ENCODE measurements at places on chromosomes 1 and 21. TPM values are rescaled to one million over a fixed set of nuclear protein-coding genes. Genes with fewer than 3 reads are reported as not detected.

HSD3B2 gene
- not detected for total RNA-seq

CRYBG2 gene
- not detected for total RNA-seq

- no peak overlapping the region for H3K27ac ChIP-seq
- no peak for DNase-seq
- H3K27me3 ChIP-seq: no peaks in the 10 kb centered on the region
- no peaks in the 10 kb centered on the region for H3K36me3 ChIP-seq
- no peaks in the 10 kb centered on the region for H3K4me1 ChIP-seq
Measured at GRCh38 chr1:239283216-239283615, 103.2 kb upstream of the CHRM3 start.

GRCh38 chr1:219928791-219929118, 398 bp upstream of the SLC30A10 start:
- H3K36me3 ChIP-seq: no peaks in the 10 kb centered on the region
- no peak for DNase-seq
- H3K27me3 ChIP-seq: no peaks in the 10 kb centered on the region
- no peak overlapping the region for H3K4me3 ChIP-seq

DNA sequence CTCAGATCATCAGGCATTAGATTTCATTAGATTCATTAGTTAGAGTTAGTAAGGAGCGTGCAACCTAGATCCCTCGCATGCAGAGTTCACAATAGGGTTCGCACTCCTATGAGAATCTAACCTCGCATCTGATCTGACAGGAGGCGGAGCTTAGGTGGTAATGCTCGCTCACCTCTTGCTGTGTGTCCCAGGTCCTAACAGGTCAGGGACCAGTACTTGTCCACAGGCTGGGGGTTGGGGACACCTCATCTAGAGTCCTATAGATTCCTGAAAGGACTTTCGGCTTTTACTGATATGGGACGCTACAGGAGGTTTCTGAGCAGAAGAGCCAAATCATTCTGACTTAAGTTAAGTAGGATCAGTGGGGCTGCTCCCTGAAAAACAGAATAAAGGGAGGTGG, 91.4 kb downstream of the AKT3 start:
- H3K27ac ChIP-seq: no peak overlapping the region
- H3K36me3 ChIP-seq: no peaks in the 10 kb centered on the region
- DNase-seq: no peak
- H3K4me1 ChIP-seq: no peaks in the 10 kb centered on the region
- no peaks in the 10 kb centered on the region for H3K27me3 ChIP-seq

PMF1 gene
- 66.3 TPM for total RNA-seq

- no peak for DNase-seq
Measured at GRCh38 chr1:114428083-114428754, 82.8 kb downstream of the TRIM33 start.

SYPL2 gene
- not detected for total RNA-seq

GRCh38 chr1:31531177-31531999, 44.9 kb upstream of the TINAGL1 start:
- H3K27ac ChIP-seq: no peak overlapping the region
- H3K4me3 ChIP-seq: no peak overlapping the region
- H3K27me3 ChIP-seq: no peaks in the 10 kb centered on the region

NT5C1A gene
- not detected for total RNA-seq

GRCh38 chr1:210764536-210764935, 369.4 kb downstream of the KCNH1 start:
- H3K36me3 ChIP-seq: no peaks in the 10 kb centered on the region
- no peak for DNase-seq
- no peak overlapping the region for H3K4me3 ChIP-seq
- H3K27ac ChIP-seq: no peak overlapping the region
- no peaks in the 10 kb centered on the region for H3K4me1 ChIP-seq

DNA sequence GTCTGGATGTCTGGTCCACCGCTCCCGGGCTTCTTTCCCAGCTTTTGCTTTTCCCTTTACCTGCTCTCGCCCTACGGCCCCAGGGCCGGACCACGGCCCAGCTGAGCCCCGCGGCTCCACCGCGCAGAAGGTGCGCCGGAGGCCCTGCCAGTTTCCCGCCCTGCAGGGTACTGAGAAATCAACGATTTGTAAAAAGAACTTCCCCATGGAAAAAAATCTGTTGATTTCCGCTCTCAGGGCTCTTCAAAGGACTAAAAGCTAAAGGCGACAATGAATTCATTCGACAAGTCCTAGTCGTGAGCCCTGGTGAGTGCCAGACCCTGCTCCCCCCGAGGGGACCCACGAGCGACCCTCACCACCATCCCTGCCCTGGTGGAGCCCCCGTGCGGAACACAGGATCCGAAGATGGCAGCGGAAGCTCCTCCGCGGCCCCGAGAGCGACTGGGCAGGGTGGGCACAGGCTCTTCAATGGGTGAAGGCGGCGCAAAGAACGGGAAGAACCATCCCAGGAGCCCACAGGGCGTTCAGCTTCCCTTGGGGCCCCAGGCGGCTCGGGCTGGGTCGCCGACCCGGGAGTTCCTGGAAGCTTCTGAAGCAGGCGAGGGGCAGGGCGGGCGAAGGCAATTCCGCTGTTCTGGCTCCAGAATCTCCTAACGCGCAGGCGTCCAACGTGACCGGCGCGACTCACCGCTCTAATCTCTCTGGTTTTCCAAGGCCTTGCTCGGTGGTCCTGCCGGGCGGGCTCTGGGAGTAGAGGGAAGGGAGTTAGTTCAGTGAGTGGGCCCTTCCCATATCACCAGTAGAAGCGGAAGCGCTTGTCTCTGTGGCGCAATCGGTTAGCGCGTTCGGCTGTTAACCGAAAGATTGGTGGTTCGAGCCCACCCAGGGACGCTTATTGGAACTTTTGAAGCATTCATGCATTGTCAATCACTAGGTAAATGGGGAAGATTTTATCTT, 6.6 kb upstream of the RNU1-2 start:
- peak overlapping the region; percentile 79 for H3K4me3 ChIP-seq
- DNase-seq: peak; percentile 55
- H3K27ac ChIP-seq: peak overlapping the region; percentile 70

GRCh38 chr1:93677729-93678128, 3.9 kb downstream of the BCAR3 start:
- DNase-seq: no peak
- no peak overlapping the region for H3K4me3 ChIP-seq
- H3K36me3 ChIP-seq: no peaks in the 10 kb centered on the region
- no peaks in the 10 kb centered on the region for H3K27me3 ChIP-seq

TRIM67 gene
- not detected for total RNA-seq

GRCh38 chr1:156709757-156710489, 4.5 kb upstream of the CRABP2 start:
- H3K36me3 ChIP-seq: no peaks in the 10 kb centered on the region
- DNase-seq: no peak
- H3K4me1 ChIP-seq: peaks cover 23% of the 10 kb centered on the region
- no peak overlapping the region for H3K4me3 ChIP-seq
- H3K27ac ChIP-seq: no peak overlapping the region

LIN28A gene
- total RNA-seq: not detected

All from naive thymus-derived CD4-positive, alpha-beta T cell (primary cell).